ENCODE measurements at places on chromosomes 6 and 20.

- ATAC-seq: no peak
- no peaks in the 10 kb centered on the region for H3K36me3 ChIP-seq
- H3K27ac ChIP-seq: no peak overlapping the region
- H3K4me3 ChIP-seq: no peak overlapping the region
- peaks cover 32% of the 10 kb centered on the region for H3K27me3 ChIP-seq
These were observed 251.0 kb downstream of the SYNE1 start for GRCh38 chr6:152386131-152386530.

GRCh38 chr20:55684578-55684977, 320.7 kb downstream of the CBLN4 start:
- no peaks in the 10 kb centered on the region for H3K27me3 ChIP-seq
- H3K4me3 ChIP-seq: no peak overlapping the region
- ATAC-seq: no peak
- H3K4me1 ChIP-seq: no peaks in the 10 kb centered on the region
- no peak overlapping the region for H3K27ac ChIP-seq

- no peak for ATAC-seq
- no peak within 1 kb of the TSS for H3K27ac ChIP-seq
- H3K27me3 ChIP-seq: peaks cover 34% of the 10 kb centered on the region
- H3K4me3 ChIP-seq: peak within 1 kb of the TSS; percentile 54
- no peaks in the 10 kb centered on the region for H3K4me1 ChIP-seq
These were observed at the start of gene EMILIN3 for GRCh38 chr20:41366546-41367392. Gene EMILIN3, minus strand, starts transcription at chr20:41366818. Its CDS starts 184 bp downstream, at chr20:41366634.

DNA sequence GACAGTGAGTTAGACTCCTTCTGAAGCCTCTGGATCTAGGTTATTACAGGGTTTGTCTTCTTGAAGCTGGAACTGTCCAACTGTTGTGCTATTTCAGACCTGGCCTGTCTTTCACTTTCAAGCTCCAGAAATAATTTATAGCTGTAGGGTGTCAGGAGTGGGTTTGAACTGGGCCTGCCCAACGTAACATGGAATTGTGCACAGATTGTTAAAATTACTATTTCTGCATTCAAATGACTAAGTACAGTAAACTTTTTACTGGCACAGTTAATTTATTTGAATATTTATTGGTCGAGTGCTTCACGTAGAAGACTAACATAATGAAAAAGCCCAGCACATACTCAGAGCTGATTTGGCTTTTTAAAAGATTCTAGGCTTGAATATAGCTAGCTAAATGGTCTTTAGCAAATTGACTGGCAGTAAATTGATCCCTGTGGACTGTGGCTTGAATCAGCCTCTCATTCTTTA, 74.3 kb downstream of the ARID1B start:
- no peaks in the 10 kb centered on the region for H3K36me3 ChIP-seq
- peak overlapping the region; percentile 3 for H3K4me3 ChIP-seq

GRCh38 chr6:124854338-124854922, 107.8 kb upstream of the RNF217 start:
- H3K4me1 ChIP-seq: no peaks in the 10 kb centered on the region
- H3K27me3 ChIP-seq: peaks cover 6% of the 10 kb centered on the region
- H3K27ac ChIP-seq: no peak overlapping the region
- no peak overlapping the region for H3K4me3 ChIP-seq
- ATAC-seq: no peak
- no peaks in the 10 kb centered on the region for H3K36me3 ChIP-seq

GRCh38 chr20:53660947-53661381, 67.3 kb upstream of the ZNF217 start:
- peak; percentile 38 for ATAC-seq
- no peaks in the 10 kb centered on the region for H3K36me3 ChIP-seq
- H3K4me3 ChIP-seq: peak overlapping the region; percentile 83
- peaks cover 23% of the 10 kb centered on the region for H3K4me1 ChIP-seq

- peaks cover 4% of the 10 kb centered on the region for H3K27me3 ChIP-seq
- H3K27ac ChIP-seq: no peak overlapping the region
- ATAC-seq: no peak
- no peak overlapping the region for H3K4me3 ChIP-seq
- no peaks in the 10 kb centered on the region for H3K4me1 ChIP-seq
These were observed 394.7 kb downstream of the THBS2 start for GRCh38 chr6:168858926-168859325.

DNA sequence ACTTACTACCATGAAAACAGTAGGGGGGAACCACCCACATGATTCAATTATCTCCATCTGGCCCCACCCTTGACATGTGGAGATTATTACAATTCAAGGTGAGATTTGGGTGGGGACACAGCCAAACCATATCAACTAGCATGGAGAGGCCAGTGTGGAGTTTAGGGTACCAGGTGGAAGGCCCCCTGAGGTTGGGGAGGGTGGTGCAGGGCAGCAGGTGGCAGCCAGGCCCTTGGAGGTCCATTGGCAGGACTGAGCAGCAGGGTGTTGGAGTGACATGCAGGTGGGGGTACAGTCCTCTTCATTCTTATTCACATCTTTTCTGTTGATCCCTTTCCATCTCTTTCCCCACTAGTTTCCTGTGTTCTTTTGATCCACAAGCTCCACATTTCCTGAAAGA, 42.9 kb downstream of the PHACTR3 start:
- H3K4me1 ChIP-seq: no peaks in the 10 kb centered on the region
- no peak overlapping the region for H3K4me3 ChIP-seq
- ATAC-seq: no peak
- H3K27ac ChIP-seq: no peak overlapping the region

DNA sequence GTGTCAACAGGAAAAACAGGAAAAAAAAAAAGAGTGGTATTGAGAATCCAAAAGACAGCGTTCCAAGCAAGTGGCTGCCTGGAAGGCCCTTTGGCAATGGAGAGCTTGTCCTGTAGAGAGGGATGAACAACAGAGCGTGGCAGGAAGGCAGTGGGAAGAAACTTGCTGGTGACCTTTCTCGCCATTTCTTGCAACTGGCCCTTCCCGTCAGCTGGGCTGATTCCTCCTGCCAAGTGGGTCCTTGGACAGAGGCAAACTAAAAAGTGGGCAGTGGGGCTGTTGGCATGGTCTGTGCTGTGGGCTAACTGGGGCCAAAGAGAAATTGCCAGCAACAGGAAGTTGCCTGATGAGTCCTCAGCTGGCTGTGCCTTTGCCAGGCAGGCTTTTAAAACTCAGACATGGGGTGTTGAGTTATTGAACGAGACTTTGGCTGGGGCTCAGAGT, 43.9 kb upstream of the CLDN20 start:
- no peaks in the 10 kb centered on the region for H3K36me3 ChIP-seq
- ATAC-seq: no peak
- H3K27me3 ChIP-seq: peaks cover 12% of the 10 kb centered on the region
- H3K4me1 ChIP-seq: peaks cover 11% of the 10 kb centered on the region
- peak overlapping the region; percentile 11 for H3K27ac ChIP-seq
